A549 treated with CpdA at 1 μM for 4 hours (cell line): ENCODE measurements at places on chromosomes 16 and 17. TPM values are rescaled to one million over a fixed set of nuclear protein-coding genes. Genes with fewer than 3 reads are reported as not detected.

Gene ZFPM1
- 5.8 to 8.8 TPM (median 8.7 TPM) in 5 replicates for total RNA-seq

Gene HS3ST2
- not detected in 5 replicates for total RNA-seq

Gene CCL8
- not detected in 5 replicates for total RNA-seq

Gene EVPLL
- not detected in 5 replicates for total RNA-seq

Gene SLC2A4
- total RNA-seq, result 0.13 to 0.29 TPM (median 0.24 TPM) in 5 replicates

Gene GDPD1
- total RNA-seq, result 0.81 to 1.3 TPM (median 0.98 TPM) in 5 replicates

Gene CCL16
- total RNA-seq, result not detected in 5 replicates

Gene C1QTNF8
- not detected in 5 replicates for total RNA-seq

Gene ITGB4
- total RNA-seq, result 38.3 to 62.6 TPM (median 49.8 TPM) in 5 replicates

Gene CSH2
- not detected in 5 replicates for total RNA-seq

Gene HSD11B2
- 1.5 to 1.8 TPM (median 1.6 TPM) in 5 replicates for total RNA-seq

Gene PRKCB
- 0.11 to 0.28 TPM (median 0.15 TPM) in 5 replicates for total RNA-seq

Gene PRAC2
- not detected in 5 replicates for total RNA-seq

Gene HSPB9
- not detected in 5 replicates for total RNA-seq

Gene HS3ST3A1
- 0.15 to 0.26 TPM in 2 of 5 replicates, not detected in the others for total RNA-seq

Gene RHBDF2
- total RNA-seq, result 56.3 to 75.4 TPM (median 63.3 TPM) in 5 replicates

Gene SULT1A3
- 4.2 to 10.3 TPM (median 8.6 TPM) in 5 replicates for total RNA-seq

Gene APOH
- total RNA-seq, result 3.3 to 6.4 TPM (median 5.2 TPM) in 5 replicates

Gene CDRT15
- total RNA-seq, result not detected in 5 replicates

Gene KCNH4
- total RNA-seq, result 0.28 to 0.61 TPM (median 0.49 TPM) in 5 replicates

Gene SLC16A5
- 20.6 to 29.3 TPM (median 26.9 TPM) in 5 replicates for total RNA-seq

Gene WNT3
- total RNA-seq, result 4.4 to 6.4 TPM (median 5.6 TPM) in 5 replicates

Gene ITGAE
- 88.2 to 98.4 TPM (median 97.4 TPM) in 5 replicates for total RNA-seq

Gene BRICD5
- total RNA-seq, result 4.4 to 7.2 TPM (median 5.3 TPM) in 5 replicates

Gene MT3
- total RNA-seq, result 1.5 TPM in 1 of 5 replicates, not detected in the others

Gene PIK3R5
- total RNA-seq, result 0.02 to 0.18 TPM in 2 of 5 replicates, not detected in the others
